ENCODE measurements at places on chromosomes 12 and 14.

DNA sequence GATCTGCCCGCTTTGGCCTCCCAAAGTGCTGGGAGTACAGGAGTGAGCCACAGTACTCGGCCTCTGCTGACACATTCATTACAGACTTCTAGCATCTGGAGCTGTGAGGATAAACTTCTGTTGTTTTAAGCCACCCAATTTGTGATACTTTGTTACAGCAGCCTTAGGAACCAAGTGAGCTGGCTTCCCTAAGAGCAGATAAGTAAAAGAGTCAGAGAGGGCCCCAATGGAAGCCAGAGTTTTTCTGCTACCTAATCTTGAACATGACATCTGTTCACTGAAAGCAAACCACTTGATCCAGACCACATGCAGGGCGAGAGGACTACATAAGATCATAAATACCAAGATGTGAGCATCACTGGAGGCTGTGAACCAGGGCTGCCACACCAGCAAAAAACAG lies 3.7 kb upstream of the MAPKAPK5 start:
- no peak for DNase-seq

- DNase-seq = no peak
Observed at GRCh38 chr14:25001156-25001555, 48.8 kb downstream of the STXBP6 start.

- no peak for DNase-seq
Observed at GRCh38 chr12:768434-768833, 16.1 kb downstream of the WNK1 start.

DNA sequence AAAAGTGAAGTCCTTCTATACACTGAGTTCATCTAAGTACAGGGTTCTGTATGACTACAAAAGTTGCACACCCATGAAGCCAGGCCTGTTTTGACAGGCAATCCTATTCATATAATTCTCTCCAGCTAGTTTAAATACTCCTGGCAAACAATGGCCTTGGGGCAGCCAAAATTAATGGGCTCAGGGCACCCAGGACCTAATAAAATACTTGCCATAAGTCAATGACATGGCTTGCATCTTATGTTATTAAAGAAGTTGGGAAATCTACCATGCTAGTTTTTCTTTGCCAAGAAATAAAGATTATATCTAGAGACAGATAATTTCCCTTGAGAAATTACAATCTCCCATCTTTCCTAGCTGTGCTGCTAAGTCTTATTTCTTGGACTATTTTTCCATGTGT lies 11.1 kb upstream of the TMTC1 start:
- DNase-seq = no peak

GRCh38 chr12:120404271-120404670 lies 33.6 kb upstream of the COX6A1 start:
- DNase-seq = no peak

GRCh38 chr14:26522967-26523366 lies 74.9 kb downstream of the NOVA1 start:
- no peak for DNase-seq

GRCh38 chr12:1977109-1977508 lies 27.1 kb downstream of the DCP1B start:
- DNase-seq = no peak

GRCh38 chr12:118850244-118850825 lies 131.0 kb upstream of the SRRM4 start:
- DNase-seq = no peak

DNA sequence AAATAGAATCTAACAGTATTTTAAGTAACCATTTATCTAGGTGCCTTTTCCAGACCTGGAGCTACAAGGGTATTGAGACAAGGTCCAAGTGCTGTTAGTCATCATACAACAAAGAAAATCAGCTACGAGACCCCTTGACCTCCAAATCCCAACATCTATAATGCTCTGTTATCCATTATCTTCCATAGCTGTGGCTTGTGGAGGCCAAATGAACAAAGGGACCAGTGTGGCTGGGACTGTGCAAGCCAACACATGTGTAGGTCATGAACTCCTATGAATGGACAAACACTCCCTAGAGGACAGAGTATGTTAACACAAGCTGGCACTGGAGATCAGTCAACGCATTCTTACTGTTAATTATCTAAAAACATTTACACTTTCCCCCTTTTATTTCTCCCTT lies 374.5 kb downstream of the EMP1 start:
- DNase-seq = no peak

DNA sequence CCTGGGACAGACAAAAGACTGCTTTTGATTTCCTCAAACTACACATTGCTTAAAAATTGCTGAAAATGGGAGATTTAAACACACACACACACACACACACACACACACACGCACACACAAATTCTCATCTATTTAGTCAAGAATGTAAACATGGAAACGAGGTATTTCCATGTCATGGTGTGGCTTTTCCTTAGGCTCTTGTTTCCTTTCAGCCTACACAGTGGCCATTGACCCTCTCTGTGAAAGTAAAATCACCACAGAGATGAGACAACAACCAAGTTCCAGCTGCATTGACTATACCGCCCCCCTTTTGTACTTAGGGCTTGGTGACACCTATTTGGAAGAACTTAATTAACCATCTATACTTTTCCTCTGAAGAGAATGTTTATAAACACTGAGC lies 41.9 kb downstream of the TTC8 start:
- DNase-seq = no peak

DNA sequence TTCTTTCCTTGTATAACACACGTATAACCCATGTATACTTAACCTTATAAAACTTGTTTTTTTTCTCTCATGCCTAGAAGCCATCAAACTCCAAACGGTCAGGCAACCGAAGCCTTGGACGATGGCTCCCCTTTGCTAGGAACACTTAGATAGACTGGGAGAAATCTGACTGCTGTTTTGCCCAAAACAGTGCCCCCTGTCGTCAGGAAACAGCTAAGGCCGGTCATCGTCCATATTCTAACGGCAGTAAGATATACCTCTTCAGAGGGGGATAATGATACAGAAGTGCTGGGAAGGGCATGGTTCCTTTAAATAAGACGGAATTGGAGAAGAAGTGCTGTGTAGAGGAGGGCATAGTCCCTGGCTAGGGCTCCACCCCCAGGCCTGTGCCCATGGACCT lies 130.5 kb downstream of the SLC41A2 start:
- DNase-seq = no peak

DNA sequence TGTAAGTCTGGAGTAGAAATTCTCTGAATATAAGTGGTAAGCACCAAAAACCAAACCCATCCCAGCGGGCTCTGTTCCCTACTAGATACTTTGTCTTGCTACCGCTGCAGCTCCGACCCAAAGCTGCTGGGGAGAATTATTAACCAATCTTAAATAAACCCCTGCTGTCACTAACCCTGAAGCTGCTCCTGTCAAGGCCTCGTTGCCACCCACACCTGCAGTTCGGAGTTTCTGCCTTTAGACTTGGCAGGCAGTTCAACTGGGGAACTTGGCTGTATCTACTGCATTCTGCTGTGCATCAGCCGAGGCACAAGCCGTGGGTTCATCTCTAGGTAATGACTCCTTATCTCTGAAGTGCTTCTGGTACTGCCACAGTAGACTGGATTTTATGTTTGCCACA lies 55.5 kb downstream of the PPM1A start:
- DNase-seq = no peak

- DNase-seq = no peak
Observed at GRCh38 chr12:82596483-82596882, 90.2 kb upstream of the TMTC2 start.

- DNase-seq = no peak
Observed at GRCh38 chr14:96897184-96897583, 100.0 kb downstream of the VRK1 start.

DNA sequence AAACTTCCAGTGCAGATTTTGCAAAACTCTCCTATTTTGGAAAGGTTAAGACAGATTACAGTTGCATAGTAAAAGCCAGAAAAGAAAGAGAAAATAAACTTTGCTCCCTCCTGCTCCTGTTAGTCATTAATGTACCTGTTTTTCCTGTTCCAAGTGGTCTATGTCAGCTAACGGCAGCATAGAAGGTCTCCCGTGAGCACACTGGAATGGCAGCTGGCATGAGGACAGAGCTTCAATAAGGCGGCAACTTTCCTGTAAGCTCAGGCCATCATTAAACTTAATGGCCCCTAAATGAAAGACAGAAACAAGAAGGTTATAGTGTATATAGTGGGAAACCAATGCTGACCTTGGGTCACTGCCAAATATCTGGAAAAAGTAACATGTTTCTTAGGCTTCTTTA lies 16.0 kb downstream of the EIF2B2 start:
- no peak for DNase-seq

- DNase-seq = no peak
Observed at GRCh38 chr12:44193281-44193680, 357.4 kb downstream of the TMEM117 start.

DNA sequence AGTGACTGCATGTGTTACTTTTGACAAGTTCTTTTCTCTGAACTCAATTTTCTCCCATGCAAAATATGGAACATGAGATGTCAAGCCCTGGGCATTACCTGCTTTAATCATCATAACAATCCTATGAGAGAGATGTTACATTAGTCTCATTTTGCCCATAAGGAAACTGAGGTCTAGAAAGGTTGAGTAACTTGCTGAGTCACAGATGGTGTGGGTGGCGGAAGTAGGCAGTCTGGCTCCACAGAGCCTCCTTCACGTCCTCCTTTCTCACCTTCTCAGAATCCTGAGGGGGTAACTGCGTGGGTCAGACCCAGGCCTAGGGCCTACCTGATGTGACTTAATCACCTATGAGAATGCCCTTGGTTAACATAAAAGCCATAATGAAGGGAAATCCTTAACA lies 50.7 kb downstream of the TMTC1 start:
- no peak for DNase-seq

- no peak for DNase-seq
Observed at GRCh38 chr12:56530390-56531055, 8.9 kb downstream of the RBMS2 start.

GRCh38 chr12:24562771-24563431 lies 386.0 kb downstream of the BCAT1 start:
- DNase-seq = no peak

DNA sequence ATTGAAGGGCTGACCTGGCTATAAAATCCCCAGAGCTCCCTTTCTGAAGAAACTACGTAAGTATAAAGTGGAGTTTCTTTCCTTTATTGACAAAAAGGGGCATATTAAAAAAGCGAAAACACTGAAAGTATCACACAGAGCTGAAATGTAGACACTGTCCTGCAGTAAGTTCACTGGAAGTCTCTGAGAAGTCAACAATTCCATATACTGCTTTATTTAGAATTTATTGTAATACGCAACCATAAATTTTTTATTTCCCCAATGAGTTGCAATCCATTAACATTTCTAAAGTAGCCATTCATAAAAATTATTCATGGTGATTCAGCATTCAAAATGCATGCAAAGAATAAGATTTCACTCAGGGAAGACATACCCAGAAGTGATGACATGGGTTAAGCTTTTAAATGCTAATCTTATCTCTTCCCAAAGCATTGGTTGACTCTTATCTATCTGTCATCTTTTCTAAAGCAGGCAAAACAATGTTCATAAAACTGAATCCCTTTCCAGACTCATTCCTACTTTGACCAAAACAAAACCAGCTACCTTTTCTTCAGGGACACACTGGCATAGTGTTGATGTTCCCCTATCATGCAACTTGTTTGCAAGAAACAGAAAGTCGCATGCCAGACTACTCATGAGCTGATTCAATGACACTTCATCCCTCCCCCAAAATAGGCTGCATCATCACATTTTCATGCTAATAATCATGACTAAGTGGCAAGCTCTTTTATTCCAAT lies 17.3 kb downstream of the KITLG start:
- DNase-seq = no peak

- no peak for DNase-seq
Observed at GRCh38 chr12:38137716-38138115, 178.9 kb upstream of the ALG10B start.

GRCh38 chr12:92561543-92561899 lies 141.3 kb upstream of the PLEKHG7 start:
- DNase-seq = no peak

DNA sequence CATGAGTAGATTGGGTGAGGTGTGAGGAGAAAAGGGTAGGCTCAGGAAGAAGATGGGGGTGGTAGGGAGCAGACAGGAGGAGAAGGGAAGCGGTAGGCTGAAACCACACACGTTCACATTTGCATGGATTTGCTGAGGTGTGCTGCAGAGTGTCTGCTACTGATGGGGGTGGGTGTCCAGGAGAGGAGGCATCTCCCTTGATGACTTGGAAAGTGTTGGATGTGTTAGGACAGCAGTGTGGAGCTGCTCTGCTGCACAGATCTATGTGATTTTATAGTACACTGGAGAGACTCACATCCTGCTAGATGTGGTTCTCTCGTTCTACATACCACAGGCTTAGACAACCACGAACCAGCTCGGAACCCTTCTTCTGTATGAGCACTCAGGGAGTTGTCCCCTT lies 9.3 kb downstream of the ZFHX2 start:
- DNase-seq = no peak

DNA sequence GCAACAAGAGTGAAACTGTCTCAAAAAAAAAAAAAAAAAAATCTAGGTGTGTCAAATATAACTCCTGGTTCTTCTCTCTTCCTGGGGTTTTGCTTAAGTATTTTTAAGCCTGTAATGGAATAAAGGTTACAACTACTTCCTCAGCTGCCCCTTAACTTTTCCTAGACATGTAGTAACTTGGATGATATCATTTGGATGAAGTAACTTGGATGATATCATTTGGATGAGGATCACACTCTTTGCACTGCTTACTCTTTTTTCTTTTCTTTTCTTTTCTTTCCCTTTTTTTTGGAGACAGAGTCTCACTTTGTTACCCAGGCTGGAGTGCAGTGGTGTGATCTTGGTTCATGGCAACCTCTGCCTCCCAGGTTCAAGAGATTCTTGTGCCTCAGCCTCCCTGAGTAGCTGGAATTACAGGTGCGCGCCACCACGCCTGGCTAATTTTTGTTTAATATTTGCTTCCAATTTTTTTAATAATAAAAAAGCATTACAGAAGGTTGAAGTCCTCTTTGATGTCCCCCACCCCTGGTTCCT lies 775 bp upstream of the FAM186A start:
- DNase-seq = no peak

GRCh38 chr12:125137766-125138344 lies 72.6 kb downstream of the AACS start:
- DNase-seq = no peak

DNA sequence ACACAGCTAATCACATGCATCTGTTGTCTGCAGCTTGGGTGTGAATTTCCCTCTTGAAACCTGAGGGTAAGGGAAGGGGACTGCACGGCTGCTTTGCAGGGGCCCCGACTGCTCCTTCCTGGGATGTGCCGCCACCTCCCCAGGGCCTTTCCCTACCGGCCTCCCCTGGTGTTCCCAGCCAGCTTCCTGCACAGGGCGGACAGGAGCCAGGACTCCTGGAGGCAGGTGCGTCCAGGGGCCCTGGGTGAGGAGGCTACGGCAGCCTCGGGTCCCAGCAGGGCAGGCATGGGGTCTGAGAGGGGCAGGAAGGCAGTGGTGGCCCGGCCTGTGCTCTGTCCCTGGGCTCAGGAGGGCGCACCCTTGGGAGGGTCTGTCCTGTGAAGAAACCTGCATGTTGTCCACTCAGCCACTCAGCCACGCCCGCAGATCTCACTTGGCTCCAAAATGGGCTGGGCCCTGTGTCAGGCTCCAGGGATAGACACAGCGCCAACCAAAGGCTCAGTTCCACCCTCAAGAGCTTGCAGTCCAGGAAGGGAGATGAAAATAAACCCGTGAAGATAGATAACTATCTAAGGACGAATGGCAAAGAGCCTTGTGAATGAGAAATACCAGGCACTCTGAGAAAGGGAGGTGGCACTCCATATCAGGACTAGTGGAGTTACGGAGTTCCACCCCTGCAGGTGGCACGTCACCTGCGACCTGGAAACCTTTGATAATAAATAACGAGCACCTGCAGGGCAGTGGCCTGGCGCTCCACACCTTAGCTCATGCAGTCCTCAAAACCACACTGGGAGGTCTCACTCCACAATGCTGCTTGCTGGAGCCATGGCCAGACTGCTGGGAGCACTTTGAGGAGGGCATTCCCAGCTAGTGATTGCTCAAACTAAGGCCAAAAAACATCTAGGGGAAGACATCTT lies 427.4 kb downstream of the AACS start:
- no peak for DNase-seq
